ENCODE measurements at places on chromosomes 6 and 20. TPM values are rescaled to one million over a fixed set of nuclear protein-coding genes. Genes with fewer than 3 reads are reported as not detected.
A peak's percentile ranks its signal among the peaks of the same experiment; 100 is the strongest.

Gene DLK2
- total RNA-seq, result 0.28 TPM

Gene RPP21
- 44.7 TPM for total RNA-seq

Gene EBF4
- 1.9 TPM for total RNA-seq

Gene PRR18
- not detected for total RNA-seq

Gene C20orf141
- not detected for total RNA-seq

Gene SNX3
- total RNA-seq, result 108 TPM

Gene TCF21
- 6.9 TPM for total RNA-seq

Gene RNF217
- total RNA-seq, result 8.6 TPM

Gene HDGFL1
- total RNA-seq, result not detected

DNA sequence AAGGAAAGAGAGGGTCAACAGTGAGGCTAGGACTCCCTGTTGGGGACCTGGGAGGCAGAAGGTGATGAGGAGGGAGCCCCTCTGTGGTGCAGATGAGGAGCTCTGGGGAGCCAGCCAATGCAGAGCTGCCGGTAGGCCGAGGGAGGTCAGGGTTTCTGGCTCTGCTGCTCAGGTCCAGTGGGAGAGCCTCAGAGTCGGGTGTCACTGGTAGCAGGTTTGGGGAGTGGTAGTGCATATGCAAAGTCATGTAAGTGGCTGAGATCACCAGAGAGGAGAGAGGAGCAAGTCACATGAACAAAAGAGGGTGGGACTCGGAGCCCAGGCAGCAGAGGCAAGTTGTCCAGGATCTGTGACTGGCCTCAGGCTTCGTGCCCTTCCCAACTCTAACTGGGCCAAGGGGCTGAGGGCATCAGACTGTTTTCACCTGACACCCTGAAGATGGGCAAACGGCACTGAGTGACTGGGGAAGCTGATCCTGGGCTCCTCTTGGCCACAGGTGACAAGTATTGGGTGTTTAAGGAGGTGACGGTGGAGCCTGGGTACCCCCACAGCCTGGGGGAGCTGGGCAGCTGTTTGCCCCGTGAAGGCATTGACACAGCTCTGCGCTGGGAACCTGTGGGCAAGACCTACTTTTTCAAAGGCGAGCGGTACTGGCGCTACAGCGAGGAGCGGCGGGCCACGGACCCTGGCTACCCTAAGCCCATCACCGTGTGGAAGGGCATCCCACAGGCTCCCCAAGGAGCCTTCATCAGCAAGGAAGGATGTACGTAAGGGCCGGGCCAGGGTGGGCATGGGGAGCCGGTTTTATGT, 6.6 kb downstream of the MMP24OS start:
- DNase-seq, result no peak

DNA sequence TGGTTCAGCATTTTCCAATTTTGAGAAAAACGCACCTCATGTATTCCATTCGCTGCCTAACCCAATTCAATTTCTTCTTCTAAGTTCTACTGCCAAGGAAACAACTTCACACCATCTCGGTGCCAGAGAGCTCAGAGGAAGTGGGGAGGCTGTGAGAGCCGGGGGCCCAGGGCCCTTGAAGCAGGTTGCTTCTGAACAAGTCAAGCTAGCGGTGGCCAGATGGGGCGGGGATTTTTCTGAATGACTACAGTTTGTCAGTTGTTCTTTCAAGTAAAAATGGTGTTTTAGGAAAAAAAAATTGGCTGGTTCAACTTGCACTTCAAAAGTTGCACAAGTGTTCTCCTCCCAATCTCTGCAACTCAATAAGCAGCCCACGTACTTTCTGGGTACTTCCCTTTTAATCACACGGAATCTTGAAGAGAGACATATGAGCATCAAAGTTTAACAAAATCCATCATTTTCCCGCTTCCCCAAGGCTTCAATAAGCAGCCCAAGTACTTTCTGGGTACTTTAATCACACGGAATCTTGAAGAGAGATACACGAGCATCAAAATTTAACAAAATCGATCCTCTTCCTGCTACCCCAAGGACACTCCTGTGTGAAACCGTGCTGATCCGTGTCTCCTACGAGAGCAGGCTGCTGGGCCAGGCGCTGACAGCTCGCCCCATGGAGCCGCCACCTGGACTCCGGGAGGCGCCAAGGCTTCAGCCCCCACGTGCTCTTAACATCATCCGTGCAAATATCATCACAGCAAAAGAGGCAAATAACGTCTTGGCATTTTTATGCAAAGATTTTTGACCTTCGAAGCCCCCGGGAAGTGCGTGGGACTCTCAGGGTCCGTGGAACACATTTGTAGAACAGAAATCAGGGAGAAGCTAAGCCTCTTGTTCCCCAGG, 186.7 kb upstream of the PDE10A start:
- no peak for DNase-seq

- no peak for DNase-seq
These were observed 15.6 kb downstream of the SNRPC start for GRCh38 chr6:34772940-34773339.

- DNase-seq, result peak; percentile 14
These were observed 39.6 kb downstream of the SLX4IP start for GRCh38 chr20:10474606-10475184.

DNA sequence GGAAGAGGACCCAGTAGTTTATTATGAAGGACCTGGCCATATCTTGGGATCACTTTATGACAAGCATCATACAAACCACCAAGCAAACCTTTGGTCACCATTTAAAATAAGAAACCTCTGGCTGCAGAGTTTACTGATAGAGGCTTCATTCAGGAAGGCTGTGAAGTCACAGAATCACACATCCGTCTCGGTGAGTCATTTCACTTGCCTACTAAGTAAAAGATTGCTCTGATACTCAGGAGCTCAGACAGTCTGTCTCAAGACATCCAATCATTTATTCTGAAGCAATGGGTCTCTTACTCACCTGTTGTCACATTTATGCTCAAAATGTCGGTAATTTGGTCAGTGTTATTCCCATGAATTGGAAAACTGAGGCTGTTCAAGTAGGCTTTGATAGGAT, 33.7 kb downstream of the ADGRF5 start:
- DNase-seq, result no peak

DNA sequence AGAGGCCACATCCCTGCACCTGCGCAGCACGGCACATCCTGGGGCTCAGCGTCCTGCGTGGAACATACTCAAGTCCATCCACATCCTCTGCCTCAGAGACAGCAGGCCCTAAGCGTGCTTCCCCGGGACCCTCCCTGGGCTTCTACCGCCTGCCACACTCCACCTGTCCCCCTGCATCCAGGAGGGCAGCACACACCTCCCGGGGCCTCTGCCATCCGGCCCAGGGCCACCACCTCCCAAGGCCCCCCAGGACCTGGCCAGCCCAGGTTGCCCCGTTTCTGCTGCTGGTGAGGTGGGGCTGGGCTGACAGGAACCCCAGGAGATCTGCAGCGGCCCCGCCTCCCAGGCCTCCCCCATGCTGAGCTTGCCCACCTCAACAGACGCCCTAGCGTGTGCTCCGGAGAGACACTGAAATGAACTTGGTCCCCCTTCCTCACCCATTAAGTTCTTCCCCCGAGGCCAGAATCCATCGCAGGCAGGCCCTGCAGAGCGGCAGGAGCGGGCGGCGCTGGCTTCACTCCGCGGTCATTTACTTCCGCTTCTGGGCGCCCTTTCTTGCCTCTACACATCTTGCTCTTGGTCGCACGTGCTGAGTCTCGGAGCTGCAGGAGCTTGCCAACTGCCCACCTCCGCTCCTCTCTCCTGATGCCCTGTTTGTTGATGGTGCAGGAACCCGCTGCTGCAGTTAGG, 235.3 kb downstream of the TAF4 start:
- DNase-seq, result no peak

- no peak for DNase-seq
These were observed 48.4 kb downstream of the RIOK1 start for GRCh38 chr6:7438011-7438410.

DNA sequence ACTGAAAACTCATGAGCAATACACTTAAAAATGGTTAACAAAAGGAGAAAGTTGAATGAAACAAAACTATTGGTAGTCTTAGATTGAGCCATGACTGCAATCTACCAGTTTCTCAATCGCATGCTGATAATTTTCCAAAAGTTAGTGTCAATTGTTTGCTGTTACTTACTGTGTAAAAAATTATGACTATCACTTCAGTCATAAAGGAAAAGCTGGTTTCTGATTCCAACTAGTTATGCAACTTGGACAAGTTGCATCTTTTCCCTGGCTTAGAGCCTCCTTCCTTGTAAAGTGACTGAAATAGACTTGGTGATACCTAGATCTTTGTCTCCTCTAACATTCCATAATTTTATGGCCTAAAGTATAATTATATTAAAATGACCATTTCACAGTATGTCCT, 88.3 kb upstream of the PAK5 start:
- DNase-seq, result no peak

DNA sequence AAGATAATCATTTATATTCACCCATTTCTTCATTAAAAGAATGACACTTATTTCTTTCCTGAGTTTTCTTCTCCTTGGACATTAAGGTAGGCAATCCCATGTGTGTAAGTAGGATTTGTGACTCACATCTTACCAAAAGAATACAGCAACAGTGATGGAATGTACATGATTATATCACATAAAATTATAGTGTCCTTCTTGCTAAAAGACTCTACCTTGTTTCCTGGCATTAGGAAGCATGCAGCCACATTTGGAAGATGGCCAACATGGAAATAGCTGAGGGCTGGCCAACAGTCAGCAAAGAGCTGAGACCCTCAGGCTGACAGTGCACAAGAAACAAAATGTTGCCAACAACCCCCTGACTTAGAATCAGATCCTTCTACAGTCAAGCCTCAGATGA, 327.9 kb upstream of the MARCKS start:
- no peak for DNase-seq

GRCh38 chr6:138219398-138219797, 1.1 kb upstream of the PBOV1 start:
- DNase-seq, result peak; percentile 41

DNA sequence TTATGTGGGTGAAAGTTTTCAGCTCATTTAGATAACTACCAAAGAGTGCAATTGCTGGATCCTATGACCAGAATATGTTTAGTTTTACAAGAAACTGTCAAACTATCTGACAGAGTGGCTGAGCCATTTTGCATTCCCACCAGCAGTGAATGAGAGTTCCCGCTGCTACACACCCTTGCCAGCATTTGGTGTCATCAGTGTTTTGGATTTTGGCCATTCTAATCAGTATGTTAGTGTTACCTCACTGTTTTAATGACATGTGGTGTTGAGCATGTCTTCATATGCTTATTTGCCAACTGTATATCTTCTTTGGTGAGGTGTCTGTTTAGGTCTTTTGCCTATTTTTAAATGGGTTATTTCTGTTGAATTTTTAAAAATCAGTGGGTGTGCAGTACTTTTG, 120.9 kb downstream of the CFAP61 start:
- no peak for DNase-seq

GRCh38 chr6:83758533-83758932, 49.6 kb upstream of the SNAP91 start:
- no peak for DNase-seq

- DNase-seq, result no peak
These were observed 43.2 kb downstream of the SESN1 start for GRCh38 chr6:109051301-109052017.

DNA sequence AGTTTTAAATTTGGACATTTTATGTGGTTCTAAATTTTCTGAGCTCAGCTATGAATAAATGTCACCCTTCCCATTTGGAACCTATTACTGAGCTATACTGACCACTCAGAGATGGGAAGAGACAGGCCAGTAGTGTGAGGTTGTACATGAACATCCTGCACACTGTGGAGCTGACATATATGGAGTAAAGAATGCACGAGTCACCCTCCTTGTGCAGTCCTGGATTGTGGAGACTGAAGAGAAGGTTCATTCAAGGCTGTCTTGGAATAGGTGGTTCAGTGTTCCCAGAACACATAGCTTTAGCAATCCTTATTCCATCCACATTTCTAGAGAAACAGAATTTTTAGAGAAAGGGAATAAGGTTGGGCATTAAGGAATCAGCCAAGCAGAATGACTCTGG, 50.3 kb upstream of the OGFRL1 start:
- DNase-seq, result no peak

DNA sequence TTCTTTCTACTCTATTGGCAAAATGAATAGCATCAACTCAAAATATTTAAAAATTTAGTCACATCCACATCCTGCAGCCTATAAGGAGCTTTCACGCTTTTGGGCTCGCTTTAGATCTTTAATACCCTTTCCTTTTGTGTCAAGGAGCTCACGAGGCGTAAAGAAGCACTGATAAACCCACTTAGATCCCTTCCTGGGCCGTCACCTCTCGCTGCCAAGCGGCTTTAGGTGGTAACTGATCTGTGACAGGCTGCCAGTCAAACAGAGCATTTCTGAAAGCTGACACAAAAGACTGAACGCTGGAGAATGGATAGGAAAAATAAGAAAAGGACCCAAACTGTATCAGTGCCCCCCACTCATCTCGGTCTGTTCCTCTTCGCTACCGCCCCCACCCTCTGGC, 385.7 kb upstream of the MMS22L start:
- no peak for DNase-seq

DNA sequence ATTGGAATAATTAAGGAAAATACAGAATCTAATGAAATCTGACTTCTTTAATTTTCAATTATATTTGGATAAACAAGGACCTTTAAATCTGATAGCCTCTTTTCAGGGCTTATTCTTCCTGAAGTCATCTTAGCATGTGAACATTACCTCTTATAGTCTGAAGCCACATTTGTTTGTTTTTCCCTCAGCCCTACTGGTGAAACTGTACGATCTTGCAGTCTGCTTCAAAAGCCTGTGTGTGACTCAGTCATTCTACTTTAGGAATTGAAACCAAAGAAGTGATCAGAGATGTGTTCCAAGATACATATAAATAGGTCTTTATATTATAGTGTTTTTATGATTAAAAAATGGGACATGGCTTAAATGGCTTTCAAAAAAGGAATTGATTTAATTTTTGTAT, 67.5 kb downstream of the MACROD2 start:
- no peak for DNase-seq

DNA sequence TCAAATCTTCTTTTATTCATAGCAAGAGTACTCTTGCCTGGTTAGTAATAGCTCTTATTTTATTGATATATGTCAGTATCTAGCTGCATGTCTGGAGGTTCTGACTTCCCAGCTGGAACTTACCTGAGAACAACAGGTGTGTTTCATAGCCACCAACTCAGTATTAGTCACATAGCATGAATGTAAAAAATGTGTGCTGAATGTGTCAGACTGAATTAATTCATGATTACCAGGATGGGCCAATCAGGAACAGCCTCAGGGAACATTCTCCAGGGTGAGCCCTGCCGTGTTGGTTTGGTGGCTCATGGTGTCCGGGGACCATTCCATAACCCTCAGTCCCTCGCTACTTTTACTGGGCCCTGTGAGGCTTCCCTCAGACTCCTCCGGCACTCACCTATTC, 99.7 kb downstream of the TULP4 start:
- DNase-seq, result no peak

DNA sequence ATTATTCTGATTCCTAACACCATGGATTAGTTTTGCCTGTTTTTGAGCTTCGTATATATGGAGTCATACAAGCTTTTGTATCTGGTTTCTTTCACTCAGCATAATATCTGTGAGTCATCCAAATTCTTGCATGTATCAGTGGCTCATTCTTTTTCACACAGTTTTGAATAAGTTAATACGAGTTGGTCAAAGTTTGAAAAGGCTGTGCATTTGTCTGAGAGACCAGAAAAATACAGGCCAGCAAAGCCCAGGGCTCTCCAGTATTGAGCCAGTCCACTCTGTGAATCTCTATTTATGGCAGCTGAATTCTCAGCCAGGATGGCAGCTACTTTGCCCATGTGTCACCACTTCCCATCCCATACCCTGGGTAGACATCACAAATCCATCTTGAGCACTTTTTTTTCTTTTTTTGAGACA, 7.2 kb upstream of the CHMP4B start:
- no peak for DNase-seq

GRCh38 chr6:52162940-52163908, 23.0 kb upstream of the IL17A start:
- no peak for DNase-seq

Data from left colon (tissue), 2 donors.